Gastroesophageal sphincter (tissue), 4 donors: ENCODE measurements at places on chromosomes 2 and 18.

DNA sequence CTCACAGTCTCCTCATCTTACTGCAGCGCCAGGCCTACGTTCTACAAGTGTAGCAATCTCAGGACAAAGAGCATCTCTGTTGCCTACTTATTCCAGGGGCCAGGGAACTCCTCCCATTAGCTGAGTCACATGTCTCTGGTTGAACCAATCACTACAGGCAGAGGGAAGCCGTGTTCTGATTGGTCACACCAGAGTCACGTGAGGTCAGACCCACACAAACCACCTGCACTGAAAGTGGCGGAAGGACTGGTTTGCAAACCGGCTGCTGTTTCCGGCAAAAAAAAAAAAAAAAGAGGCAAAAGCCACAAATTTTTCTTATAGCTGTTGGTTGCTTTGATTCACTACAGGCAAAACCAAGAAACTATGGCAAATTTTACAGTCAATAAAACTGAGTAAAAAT, 21.9 kb upstream of the USP14 start:
- no peak overlapping the region for H3K27ac ChIP-seq
- no peak overlapping the region for H3K4me3 ChIP-seq
- H3K4me1 ChIP-seq: no peaks in the 10 kb centered on the region

DNA sequence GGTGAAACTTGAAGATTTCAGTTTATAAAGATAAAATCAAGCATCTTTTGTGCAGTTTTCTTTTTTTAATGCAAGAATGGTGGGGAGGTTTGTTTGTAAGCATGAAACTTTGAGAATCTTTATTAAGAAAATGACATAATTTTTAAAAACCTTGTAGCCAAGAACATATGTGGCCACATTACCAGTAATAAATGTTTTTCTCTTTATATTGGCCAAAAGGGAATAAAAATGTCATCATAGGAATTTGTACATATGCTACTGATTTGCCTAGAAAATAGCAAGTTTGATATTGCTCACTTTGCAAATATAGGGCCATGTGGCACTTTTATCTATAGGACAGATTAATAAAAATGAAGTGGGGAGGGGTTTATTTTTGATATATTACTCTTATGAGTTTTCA, 25.6 kb downstream of the METTL21A start:
- ATAC-seq: no peak
- H3K27me3 ChIP-seq: no peaks in the 10 kb centered on the region
- no peak overlapping the region for H3K4me3 ChIP-seq
- no peaks in the 10 kb centered on the region for H3K4me1 ChIP-seq

DNA sequence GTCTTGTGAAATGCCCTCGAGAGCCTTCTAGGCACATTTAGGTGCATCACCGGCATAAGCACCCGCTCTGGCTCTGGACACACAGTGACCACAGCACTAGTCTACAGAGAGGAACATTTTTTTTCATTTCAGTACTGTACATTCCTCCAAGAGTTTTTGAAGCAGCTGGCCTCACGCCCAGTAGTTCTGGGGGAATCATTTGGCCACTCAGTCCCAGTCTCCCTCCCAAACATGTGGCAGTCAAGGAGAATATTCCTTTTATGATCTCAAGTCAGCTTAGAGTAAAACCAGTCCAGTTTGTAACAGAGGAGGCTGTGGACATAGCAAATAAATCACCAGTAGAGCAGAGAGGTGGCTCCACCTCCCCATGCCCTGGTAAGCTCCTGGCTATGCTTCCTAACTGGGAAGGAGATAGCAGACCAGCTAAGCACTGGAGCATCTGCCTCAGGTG, 48.1 kb downstream of the KCNE4 start:
- H3K4me3 ChIP-seq: no peak overlapping the region
- no peak overlapping the region for H3K27ac ChIP-seq
- peak; percentile 83 for ATAC-seq
- H3K36me3 ChIP-seq: no peaks in the 10 kb centered on the region
- peaks cover 13% of the 10 kb centered on the region for H3K4me1 ChIP-seq

DNA sequence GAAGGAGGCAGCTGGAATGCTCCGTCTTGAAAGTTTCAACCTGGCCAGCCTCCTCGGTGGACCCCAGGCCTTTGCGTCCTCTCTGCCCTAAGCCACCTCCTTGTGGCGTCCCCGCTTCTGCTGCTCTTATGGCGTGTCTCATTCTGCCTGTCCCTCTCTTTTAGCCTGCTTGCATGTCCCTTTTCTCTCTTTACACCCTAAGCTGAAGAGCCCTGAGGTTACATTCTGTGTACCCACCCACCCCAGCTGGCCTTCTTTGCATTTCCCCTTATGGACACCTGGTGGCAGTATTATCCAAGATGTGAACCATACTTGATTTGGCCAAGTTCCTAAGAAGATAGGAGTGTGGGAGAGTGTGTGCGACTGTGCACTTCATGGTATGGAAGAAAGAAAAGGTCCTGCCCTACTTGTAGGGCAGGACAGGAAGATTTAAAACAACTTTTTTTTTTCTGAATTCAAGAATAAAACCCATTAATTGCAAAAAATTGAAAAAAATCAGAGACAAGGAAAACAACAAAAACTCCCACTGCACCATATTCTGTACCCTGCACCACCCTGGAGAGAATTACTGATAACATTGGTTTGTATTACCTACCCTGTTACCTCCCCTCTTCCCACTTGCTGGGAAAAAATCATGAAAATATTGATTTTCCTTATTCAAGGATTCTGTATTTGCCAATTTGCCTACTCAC, 77.4 kb downstream of the DYSF start:
- no peaks in the 10 kb centered on the region for H3K27me3 ChIP-seq
- no peaks in the 10 kb centered on the region for H3K4me1 ChIP-seq
- H3K27ac ChIP-seq: no peak overlapping the region
- no peaks in the 10 kb centered on the region for H3K36me3 ChIP-seq
- H3K4me3 ChIP-seq: no peak overlapping the region
- no peak for ATAC-seq

- H3K27ac ChIP-seq: no peak overlapping the region
- no peaks in the 10 kb centered on the region for H3K36me3 ChIP-seq
- no peak for ATAC-seq
- H3K27me3 ChIP-seq: no peaks in the 10 kb centered on the region
- no peaks in the 10 kb centered on the region for H3K4me1 ChIP-seq
- no peak overlapping the region for H3K4me3 ChIP-seq
Measured at GRCh38 chr2:27860111-27860510, 30.1 kb downstream of the RBKS start.

GRCh38 chr2:197387179-197387578, 47.6 kb downstream of the SF3B1 start:
- no peak overlapping the region for H3K4me3 ChIP-seq
- peaks cover 4% of the 10 kb centered on the region for H3K36me3 ChIP-seq
- ATAC-seq: no peak
- no peaks in the 10 kb centered on the region for H3K4me1 ChIP-seq
- no peak overlapping the region for H3K27ac ChIP-seq
